ENCODE measurements at places on chromosomes 7 and 10. TPM values are rescaled to one million over a fixed set of nuclear protein-coding genes. Genes with fewer than 3 reads are reported as not detected.

The JAKMIP3 gene
- 0.09 TPM for total RNA-seq

The FOXI2 gene
- not detected for total RNA-seq

The GRM3 gene
- total RNA-seq: not detected

The CHAT gene
- not detected for total RNA-seq

The FAM180A gene
- not detected for total RNA-seq

The ADAP1 gene
- total RNA-seq: 77.3 TPM
